ENCODE measurements at places on chromosomes 12 and 14.

- no peak for DNase-seq
Measured at GRCh38 chr14:73462815-73463214, 4.5 kb upstream of the NUMB start.

DNA sequence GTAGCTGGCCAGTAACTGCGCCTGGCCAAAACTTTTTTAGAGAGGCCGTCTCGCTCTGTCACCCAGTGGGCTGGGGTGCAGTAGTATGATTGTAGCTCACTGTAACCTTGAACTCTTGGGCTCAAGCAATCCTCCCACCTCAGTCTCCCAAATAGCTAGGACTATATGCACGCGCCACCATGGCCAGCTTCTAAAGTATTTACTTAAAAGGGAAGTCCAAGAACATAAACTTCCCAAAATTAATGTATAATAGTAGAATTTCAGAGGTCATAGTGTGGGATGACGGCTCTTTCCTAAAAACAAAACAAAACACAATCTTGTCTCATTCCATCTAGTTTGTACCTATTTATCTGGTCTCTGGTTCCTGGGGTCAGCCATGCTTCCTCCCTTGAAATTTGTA is 42.2 kb upstream of the FOS start:
- DNase-seq: no peak

- peak; percentile 9 for DNase-seq
Measured at GRCh38 chr12:46983959-46984841, 95.2 kb upstream of the PCED1B start.

- no peak for DNase-seq
Measured at GRCh38 chr14:73829071-73829470, 22.6 kb upstream of the PTGR2 start.

- DNase-seq: no peak
Measured at GRCh38 chr12:102548543-102548942, 68.2 kb upstream of the IGF1 start.

DNA sequence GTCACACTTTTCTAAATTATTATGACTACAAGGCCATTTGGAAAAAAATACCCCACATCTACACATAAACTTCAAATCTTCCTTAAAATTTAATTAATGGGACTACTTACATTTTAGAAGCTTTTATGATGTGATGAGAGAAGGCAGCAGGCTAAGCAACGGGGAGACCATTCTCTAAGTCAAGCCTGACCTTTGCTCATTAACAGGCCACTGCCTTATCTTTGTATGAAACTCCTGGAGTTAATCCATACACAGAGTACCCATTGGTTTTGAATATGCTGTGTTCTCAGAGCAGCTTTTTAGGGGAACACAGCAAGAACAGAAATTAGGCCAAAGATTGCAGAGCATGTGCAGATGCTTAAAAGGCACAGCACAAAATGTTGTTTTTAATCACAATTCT is 35.5 kb upstream of the LRIG3 start:
- no peak for DNase-seq

DNA sequence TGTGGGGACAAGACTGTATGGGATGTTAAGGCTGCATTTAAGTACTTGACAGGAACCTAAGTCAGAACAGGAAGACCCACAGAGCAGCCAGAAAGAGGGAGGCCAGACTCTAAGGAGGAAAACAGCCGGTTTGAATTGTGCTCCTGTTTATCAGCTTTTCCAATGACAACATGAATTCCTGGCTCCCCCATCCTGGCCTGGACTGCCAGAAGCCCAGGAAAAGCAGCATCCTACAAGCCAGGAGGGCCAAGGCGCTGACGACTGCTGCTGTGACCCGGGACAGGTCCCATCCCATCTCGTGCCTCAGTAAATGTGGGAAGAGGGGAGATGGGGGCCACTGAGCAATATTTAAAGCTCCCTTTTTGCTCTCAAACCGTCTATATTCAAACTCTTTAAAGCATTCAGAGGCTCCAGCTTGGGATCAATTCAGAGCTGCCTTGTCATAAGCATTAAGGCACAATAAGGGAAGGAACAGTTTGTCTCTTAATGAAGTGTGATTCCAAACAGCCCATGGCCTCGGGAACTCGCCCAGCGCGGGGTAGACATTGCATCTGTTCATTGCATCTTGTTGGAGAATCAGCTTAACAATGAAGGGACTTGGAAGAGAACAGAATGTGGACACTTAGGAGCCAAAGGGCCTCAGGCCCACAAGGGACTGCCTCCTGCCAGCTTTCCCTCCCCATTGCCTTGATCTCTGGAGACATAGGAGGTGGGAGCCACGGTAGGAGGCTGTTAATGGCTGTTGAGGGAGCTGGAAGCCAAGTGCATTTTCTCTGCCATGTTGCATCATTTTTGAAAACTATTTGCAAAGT is 49.6 kb downstream of the CMKLR1 start:
- no peak for DNase-seq

GRCh38 chr14:102523569-102524450 is 14.2 kb upstream of the ANKRD9 start:
- DNase-seq: no peak

DNA sequence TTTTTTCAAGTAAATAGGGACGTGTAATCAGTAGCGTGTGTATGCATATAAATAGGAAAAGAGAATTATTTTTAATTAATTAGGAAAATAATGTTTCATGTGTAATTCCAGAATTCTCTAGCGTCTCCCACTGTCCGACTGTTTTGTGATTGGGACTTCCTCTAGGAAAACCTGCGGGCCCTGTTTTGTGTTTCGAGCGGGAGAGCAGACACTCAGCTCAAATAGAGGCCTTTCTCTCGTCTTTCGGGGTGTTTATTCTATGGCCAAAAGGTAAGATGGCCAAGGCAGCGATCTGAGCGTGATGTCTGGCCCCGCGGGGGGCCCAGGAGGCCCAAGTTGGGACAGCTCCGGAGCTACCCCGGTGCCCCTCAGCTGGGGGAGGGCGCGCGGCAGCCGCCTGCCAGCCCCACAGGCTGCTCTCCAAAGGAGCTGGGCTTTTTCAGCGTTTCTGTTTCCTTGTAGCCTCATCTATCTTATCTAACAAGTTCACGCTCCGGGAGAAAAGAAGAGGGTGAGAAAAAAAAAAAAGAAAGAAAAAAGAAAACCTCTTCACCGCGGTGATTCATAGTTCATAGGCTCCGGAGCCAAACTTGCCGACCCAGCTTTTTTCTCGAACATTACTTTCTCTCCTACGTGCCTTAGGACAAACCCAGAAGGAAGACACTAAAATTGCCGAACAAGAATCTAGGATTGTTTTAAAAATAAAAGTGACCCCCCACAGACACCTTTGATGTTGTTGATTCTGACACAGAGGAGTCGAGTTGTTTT is 7.5 kb upstream of the FOXG1 start:
- DNase-seq: no peak

DNA sequence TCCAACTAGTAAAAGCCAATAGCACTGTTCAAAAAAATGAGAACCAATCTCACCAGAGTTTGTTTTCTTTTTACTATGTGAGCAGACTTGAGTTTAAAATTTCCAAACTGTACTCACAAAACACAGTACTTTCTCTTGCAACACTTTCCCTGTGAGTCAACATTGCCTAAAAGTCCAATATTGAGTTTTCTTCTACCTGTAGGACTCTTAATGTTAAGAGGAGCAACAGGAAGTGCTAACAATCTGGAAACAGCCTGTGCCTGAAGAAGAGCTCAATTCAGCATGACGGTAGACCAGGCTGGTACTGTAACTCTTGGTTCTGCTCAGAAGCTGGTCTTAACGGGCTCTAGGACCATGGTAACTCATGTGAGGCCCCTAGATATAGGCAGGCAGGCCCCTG is 144.3 kb downstream of the MED13L start:
- no peak for DNase-seq

DNA sequence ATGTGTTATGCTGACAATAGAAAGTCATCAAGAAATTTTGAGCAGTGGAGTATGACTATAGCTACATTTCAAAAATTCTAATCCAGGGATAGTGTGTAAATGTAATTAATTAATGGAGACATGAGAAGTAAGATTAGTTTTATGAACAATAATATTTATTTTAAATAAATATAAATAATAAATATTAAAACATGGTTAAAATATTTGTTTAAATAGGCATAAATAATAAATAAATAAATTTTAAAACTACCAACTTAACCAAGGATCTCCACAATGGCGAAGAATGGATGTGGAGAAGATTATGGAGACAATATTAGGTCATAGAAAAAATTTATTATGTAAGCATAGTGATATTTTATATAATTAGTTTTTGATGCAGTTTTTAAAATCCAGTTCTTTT is 588.2 kb upstream of the NOVA1 start:
- DNase-seq: no peak

DNA sequence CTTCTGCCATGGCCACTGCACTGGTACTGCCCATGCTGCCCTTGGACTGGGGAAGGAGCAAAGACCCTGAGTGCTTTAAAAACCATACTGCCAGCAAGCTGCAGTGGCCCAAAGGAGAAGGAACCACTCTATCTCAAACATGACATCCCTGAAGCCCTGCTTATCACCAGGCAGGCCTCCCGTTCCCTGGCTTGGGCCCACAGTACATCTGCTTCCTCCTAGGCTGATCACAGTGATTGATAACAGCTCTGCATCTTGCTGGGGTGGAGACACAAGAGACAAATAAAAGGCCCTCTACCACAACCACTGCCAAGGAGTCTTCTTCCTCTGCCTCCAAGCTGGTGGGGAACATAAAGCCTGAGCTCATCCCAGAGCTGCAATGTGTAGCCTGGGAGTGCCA is 567.5 kb downstream of the TRHDE start:
- DNase-seq: no peak

DNA sequence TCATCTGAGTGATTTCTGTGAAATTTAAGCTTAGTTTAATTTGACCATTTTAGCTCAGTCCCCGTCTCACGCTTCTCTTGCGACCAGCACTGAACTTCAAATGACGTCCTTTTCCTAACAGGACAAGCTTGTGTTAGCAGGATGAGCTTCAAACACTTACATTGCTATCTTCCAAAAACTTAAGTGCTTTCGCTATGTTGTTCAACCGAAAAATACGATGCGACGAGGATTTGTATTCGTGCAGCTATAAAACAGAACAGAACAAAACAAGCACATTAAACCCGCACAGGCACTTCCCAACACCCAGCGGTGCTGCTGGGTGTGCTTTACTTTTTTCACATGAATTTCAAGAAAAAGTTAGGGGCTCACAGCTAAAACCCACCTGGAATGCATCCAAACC is 64.2 kb upstream of the DICER1 start:
- no peak for DNase-seq

GRCh38 chr12:6807170-6807569 is 14.5 kb upstream of the GPR162 start:
- DNase-seq: no peak

DNA sequence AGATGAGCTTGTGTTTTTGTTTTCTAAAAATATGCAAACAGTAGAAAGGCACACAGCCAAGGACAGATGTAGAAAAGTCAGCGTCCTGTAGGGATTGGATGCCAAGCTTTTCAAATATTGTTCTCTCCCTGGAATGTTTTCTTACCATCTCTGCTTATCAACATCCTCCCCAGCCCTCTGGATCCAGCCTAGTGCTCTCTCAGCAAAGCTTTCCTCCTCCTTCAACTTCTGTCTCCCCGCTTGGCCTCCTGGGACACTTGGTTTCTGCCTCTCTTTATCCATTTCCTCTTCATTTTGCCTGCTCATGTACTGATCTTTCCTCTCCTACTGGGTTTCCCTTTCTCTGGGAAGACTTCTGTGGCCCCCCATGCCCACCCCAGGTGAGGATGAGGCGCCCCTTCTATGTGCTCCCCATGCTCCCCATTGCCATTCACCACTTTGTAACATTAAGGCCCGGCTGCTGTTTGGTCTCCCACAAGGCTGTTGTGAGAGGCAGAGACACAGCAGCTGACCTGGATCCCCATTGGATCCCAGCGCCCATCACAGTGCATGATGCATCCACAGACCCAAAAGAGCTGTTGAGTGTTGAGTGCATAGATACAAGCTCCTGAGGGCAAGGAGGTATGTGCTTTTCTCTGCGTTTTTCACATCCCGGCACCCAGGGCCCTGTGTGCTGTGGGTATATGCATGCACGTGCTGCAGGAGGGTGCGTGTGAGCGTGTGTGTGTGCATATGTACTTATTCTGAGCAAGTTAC is 38.2 kb downstream of the EVL start:
- DNase-seq: no peak

DNA sequence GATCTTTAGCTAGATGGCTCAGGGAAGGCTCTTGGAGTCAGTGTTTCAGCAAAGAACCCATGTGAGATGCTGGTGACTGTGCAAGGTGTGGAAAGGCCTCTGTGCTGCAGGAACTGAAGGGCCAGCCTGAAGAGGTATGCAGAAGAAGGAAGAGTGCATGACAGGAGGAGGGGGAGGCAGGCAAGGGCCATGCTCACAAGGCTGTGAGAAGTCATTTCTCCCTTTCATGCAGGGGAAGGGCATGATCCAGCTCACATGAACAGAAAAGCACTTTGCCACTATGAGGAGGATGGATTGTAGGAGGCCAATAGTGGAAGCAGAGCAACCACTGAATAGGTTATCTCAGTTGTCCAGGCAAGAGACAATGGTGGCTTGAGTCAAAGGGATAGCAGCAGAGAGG is 83.7 kb downstream of the SSPN start:
- no peak for DNase-seq

GRCh38 chr12:100908501-100908900 is 113.9 kb downstream of the ANO4 start:
- DNase-seq: no peak

GRCh38 chr12:104263026-104263425 is 40.5 kb upstream of the EID3 start:
- DNase-seq: no peak

DNA sequence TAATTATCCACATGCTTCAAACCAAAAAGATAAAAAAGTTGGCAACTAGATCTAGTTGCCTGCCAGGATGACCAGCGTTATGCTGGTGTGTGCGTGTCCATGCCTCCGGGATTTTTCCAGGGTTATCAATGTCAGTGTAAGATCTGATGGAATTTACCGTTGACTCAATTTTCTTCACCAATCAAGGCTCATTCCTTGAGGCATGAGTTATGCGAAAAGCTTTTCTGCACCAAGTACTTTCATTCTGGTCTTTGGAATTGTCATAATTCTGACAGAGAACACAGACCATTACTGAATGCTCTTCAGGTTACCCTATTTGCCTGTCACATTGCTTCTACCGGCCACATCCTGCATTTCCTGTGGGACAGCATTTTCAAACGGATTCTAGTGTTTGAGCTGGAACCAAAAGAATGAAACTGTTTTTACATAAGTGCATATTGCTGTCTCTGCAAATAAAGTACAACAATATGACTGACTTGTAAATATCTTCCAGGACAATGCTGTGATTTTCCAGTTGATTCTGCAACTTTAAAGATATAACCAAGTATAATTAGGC is 91.8 kb downstream of the DUSP16 start:
- DNase-seq: no peak

GRCh38 chr12:530308-530707 is 70.6 kb downstream of the B4GALNT3 start:
- DNase-seq: no peak

DNA sequence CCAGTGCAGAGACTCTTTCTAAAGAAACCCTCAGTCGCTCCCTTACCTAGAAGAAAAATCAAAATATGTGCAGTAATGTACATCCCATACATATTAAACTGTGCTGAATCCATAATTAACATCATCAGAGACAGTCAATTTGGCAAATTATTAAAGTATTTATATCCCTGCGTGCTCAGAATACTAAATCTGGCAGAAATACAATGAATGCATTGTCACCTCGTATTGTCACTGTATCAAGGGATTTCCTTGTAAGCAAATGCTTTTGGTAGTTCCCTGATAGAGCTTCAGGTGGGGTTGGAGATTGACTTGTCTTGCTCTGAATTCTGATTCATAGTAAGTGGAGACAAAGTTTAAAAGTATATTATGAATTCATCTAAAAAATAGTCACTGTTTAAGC is 319.1 kb downstream of the PPFIA2 start:
- DNase-seq: no peak
